Stimulated activated CD8-positive, alpha-beta memory T cell treated with anti-CD3 and anti-CD28 coated beads, Interleukin-7, amount 100 ng/mL, for 1 hour (primary cell): ENCODE measurements at places on chromosomes 5 and 9.

- no peak for DNase-seq
Measured at GRCh38 chr5:59139695-59140094, 556.8 kb downstream of the RAB3C start.

- no peak for DNase-seq
Measured at GRCh38 chr5:149452665-149453617, 73.8 kb upstream of the IL17B start.

DNA sequence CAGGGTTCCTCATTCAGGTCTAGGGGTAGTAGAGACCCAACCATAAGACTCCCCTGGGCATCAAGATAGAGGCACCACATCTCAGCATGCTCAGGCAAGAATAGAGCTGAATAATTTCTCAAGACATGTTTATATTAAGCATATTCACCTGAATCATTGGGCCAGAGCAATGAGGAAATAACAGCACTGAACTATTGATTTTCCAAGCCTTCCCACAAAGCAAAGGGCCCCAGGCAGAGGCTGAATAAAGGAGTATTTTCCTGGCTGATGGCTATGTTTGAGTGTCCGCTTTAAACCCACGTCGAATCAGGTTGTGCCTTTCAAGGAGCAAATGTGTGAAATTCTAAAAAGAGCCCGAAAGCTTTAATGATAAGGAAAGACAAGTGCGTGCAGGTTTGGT, 129.2 kb downstream of the HSD17B3 start:
- DNase-seq: no peak

- no peak for DNase-seq
Measured at GRCh38 chr9:131628459-131629225, 83.3 kb downstream of the PRRT1B start.

- DNase-seq: no peak
Measured at GRCh38 chr5:72233835-72234234, 86.2 kb downstream of the MRPS27 start.

GRCh38 chr5:139022528-139022927, 147.4 kb upstream of the LRRTM2 start:
- DNase-seq: no peak

- no peak for DNase-seq
Measured at GRCh38 chr9:131630205-131630831, 85.0 kb downstream of the PRRT1B start.

DNA sequence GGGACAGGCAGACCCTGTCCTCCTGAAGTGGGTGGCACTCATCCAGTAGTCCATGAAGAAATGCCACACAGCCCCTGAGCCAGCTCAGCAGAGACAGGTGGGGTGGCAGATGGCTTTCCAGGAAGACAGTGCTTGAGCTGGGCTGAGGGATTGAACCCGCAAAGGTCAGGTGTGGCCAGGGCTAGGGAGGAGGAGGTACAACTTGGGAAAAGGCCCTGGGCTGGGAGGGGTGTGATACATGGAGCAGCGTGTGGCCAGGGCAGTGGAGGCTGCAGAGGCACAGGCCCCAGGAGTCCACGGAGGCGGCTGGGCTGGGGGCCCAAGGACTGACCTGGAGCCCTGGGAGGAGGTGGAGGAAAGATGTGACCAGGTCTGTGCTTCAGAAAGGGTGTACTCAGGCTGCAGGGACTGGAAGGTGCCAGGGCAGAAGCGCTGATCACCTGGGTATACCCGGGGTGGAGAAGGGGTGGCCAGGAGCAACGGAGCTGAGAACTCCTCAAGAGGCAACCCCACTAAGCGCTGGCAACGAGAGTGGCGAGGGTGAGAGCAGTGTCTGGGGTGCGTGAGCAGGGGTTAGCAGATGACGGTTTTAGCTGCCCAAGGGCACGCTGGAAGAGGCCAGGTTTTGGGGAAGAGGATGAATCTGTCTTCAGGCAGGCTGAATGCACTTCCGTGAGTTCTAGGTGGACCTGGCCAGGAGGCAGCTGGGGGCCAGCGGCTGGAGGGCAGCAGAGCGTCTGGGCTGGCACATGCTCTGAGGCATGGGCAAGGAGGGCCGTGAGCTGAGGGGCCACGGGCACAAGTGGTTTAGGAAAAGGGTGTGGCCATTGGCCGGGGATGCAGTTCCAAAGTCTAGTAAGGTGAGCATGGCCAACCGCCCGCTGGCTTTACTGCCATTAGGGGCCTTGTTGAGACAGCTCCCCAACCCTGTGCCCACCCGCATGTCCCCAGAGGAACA, 3.9 kb upstream of the RABL6 start:
- no peak for DNase-seq

DNA sequence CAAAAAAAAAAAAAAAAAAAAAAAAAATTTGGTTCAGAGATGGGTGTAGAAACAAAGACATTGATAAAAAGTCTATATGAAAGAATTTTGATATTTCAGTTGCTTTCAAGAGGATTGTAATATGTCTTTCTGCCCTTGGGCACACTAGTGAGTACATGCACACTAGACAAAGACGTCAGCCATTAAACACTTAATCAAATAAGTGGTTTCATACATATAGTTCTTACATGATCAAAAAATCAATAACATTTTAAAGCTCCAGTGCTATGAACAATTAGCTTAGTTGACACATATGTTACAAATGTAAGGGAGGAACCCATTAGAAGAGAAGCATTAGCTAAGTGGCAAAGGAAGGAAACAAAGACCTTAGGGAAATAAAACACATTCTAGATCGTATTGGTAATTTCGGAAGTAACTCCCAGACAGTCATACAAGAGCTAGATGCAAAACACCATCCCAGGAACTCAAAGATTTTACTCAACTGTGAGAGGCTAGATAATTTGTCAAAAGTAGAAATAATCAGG, 84.5 kb upstream of the MAN2A1 start:
- DNase-seq: no peak

GRCh38 chr9:80878556-80878955, 810.8 kb downstream of the TLE1 start:
- no peak for DNase-seq
